Immature natural killer cell (primary cell): ENCODE measurements at places on chromosomes 7 and 10. TPM values are rescaled to one million over a fixed set of nuclear protein-coding genes. Genes with fewer than 3 reads are reported as not detected.

Gene NPFFR1
- not detected for polyA plus RNA-seq

Gene SORBS1
- 0.33 TPM for polyA plus RNA-seq

Gene TTYH3
- polyA plus RNA-seq, result 1.6 TPM

Gene MBL2
- not detected for polyA plus RNA-seq

Gene DNAH11
- not detected for polyA plus RNA-seq

Gene PRSS37
- not detected for polyA plus RNA-seq

- no peaks in the 10 kb centered on the region for H3K36me3 ChIP-seq
- DNase-seq, result no peak
- no peak overlapping the region for H3K4me3 ChIP-seq
- no peaks in the 10 kb centered on the region for H3K4me1 ChIP-seq
- peak overlapping the region; percentile 92 for H3K27ac ChIP-seq
Measured at GRCh38 chr7:155482511-155483183, 24.7 kb downstream of the EN2 start.

DNA sequence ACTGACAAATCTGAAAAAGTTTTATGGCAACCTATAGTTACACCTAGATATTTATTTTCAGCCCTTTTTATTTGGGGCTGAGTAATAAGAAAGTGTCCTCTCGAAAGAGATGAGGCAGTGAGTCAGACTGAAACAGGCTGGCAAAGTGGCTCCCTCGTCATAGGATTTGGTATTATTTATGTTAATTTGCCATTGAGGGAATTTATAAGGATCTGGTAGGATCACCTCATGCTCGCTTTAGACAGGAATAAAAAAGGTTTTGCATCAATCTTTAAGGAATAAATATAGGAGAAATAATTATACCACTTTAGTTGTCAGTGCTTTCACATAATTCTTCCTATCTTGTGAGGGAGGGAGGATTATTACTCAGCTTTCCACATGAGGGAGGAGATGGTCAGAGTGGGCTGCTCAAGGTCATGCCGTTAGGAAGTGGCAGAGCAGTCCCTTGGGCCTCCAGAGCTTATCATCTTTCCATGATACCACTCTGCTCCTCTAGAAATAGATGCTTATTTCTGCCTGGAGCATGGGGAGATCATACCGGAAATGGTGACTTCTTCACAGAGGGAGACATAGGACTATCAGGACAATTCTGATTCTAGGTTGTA lies 356.8 kb downstream of the GPR158 start:
- no peak overlapping the region for H3K4me3 ChIP-seq
- H3K36me3 ChIP-seq, result no peaks in the 10 kb centered on the region
- DNase-seq, result no peak

GRCh38 chr7:155831807-155832524 lies 19.7 kb upstream of the SHH start:
- H3K27me3 ChIP-seq, result peaks cover 5% of the 10 kb centered on the region
- H3K4me1 ChIP-seq, result no peaks in the 10 kb centered on the region
- DNase-seq, result no peak
- H3K27ac ChIP-seq, result no peak overlapping the region
- no peak overlapping the region for H3K4me3 ChIP-seq

- peaks cover 7% of the 10 kb centered on the region for H3K4me1 ChIP-seq
- peaks cover 2% of the 10 kb centered on the region for H3K27me3 ChIP-seq
- no peak overlapping the region for H3K4me3 ChIP-seq
- H3K36me3 ChIP-seq, result no peaks in the 10 kb centered on the region
- no peak overlapping the region for H3K27ac ChIP-seq
Measured at GRCh38 chr7:22885797-22886261, 63.2 kb upstream of the TOMM7 start.

- no peak overlapping the region for H3K27ac ChIP-seq
- no peaks in the 10 kb centered on the region for H3K36me3 ChIP-seq
- H3K27me3 ChIP-seq, result no peaks in the 10 kb centered on the region
- H3K4me3 ChIP-seq, result no peak overlapping the region
- no peak for DNase-seq
Measured at GRCh38 chr10:29377333-29377961, 88.6 kb downstream of the LYZL1 start.

- H3K27me3 ChIP-seq, result peaks cover 4% of the 10 kb centered on the region
- H3K4me3 ChIP-seq, result no peak overlapping the region
- H3K36me3 ChIP-seq, result no peaks in the 10 kb centered on the region
- no peak overlapping the region for H3K27ac ChIP-seq
Measured at GRCh38 chr10:121131426-121132265, 280.5 kb downstream of the WDR11 start.

GRCh38 chr7:88912852-88913251 lies 117.3 kb upstream of the TEX47 start:
- no peak overlapping the region for H3K27ac ChIP-seq
- H3K4me3 ChIP-seq, result no peak overlapping the region
- no peaks in the 10 kb centered on the region for H3K4me1 ChIP-seq
- no peaks in the 10 kb centered on the region for H3K27me3 ChIP-seq
- H3K36me3 ChIP-seq, result no peaks in the 10 kb centered on the region
- DNase-seq, result no peak

DNA sequence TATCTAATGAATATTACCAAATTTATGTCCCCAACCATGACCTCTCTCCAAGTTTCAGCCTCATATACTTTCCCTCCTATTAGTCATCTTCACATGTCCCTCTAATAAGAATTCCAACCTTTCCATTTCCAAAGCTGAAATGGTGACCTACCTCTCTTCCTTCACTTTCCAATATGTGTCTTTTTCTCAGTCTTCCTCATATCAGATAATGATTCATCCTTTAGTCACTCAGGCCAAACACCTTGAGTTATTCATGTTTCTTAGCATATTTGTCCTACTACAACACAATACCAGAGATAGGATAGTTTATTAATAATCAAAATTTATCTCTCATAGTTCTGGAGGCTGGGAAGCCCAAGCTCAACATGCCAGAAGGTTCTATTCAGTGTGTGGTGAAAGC lies 318.5 kb upstream of the ZWINT start:
- no peaks in the 10 kb centered on the region for H3K4me1 ChIP-seq
- no peaks in the 10 kb centered on the region for H3K27me3 ChIP-seq
- H3K36me3 ChIP-seq, result no peaks in the 10 kb centered on the region

- H3K4me3 ChIP-seq, result no peak overlapping the region
- no peak overlapping the region for H3K27ac ChIP-seq
- H3K36me3 ChIP-seq, result no peaks in the 10 kb centered on the region
- H3K27me3 ChIP-seq, result peaks cover 4% of the 10 kb centered on the region
- DNase-seq, result no peak
- H3K4me1 ChIP-seq, result no peaks in the 10 kb centered on the region
Measured at GRCh38 chr7:42485301-42485766, 248.3 kb upstream of the GLI3 start.

- no peak for DNase-seq
- H3K36me3 ChIP-seq, result no peaks in the 10 kb centered on the region
- peaks cover 17% of the 10 kb centered on the region for H3K4me1 ChIP-seq
- peaks cover 1% of the 10 kb centered on the region for H3K27me3 ChIP-seq
Measured at GRCh38 chr7:101843293-101844271, 26.2 kb downstream of the CUX1 start.

DNA sequence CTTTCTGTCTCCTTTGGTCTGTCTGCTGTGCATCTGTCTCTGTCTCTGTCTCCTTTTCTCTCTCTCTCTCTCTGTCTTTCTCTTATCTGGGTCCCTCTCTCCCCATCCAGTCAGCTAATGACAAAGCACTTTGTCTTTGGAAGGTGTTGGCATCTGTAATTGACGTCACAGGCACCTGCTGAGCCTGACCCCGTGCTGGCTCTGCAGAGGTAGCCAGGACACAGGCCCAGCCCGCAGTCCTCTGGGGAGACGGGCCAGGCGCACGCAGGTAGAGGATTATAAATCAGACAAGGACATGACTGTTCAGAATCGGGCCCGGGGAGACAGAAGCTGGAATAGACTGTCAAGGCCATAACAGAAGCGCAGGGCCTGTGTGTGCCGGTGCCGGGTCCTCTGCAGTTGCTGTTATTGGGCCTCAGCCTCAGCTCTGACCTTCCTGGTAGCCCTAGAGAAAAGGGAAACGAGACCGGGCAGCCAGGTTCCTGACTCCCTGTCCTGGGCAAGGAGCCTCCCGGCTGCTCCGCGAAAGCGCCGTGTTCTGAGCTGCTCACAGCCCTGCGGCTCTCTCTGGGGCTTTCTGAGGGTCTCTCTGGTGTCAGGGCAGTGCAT lies 10.7 kb upstream of the PSMG3 start:
- DNase-seq, result no peak
- H3K4me1 ChIP-seq, result peaks cover 5% of the 10 kb centered on the region
- peaks cover 4% of the 10 kb centered on the region for H3K36me3 ChIP-seq
- no peak overlapping the region for H3K27ac ChIP-seq
- no peak overlapping the region for H3K4me3 ChIP-seq

GRCh38 chr10:124143721-124144120 lies 50.3 kb upstream of the CHST15 start:
- no peak for DNase-seq
- no peaks in the 10 kb centered on the region for H3K4me1 ChIP-seq
- H3K36me3 ChIP-seq, result no peaks in the 10 kb centered on the region
- H3K27ac ChIP-seq, result no peak overlapping the region
- no peak overlapping the region for H3K4me3 ChIP-seq

DNA sequence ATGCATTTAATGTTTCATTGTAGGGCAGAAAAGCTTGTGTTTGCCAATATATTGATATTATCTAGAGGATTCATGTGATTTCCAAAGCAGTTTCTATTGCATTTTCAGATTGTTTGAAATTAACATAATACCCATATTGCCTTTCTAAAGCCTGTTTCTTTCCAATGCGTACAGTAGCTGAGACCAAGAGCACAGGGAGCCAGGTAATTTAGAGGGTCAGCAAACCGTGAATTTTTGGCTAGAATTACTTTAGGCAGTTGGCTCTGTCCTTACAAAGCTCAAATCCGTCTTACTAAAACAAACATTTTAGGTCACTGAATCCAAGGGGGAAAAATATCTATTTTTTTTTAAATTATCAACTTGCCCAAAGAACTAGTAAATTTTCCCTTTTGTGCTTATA lies 604.9 kb upstream of the ADARB2 start:
- H3K27ac ChIP-seq, result no peak overlapping the region
- H3K4me1 ChIP-seq, result no peaks in the 10 kb centered on the region
- no peaks in the 10 kb centered on the region for H3K27me3 ChIP-seq
- DNase-seq, result no peak
- no peaks in the 10 kb centered on the region for H3K36me3 ChIP-seq

DNA sequence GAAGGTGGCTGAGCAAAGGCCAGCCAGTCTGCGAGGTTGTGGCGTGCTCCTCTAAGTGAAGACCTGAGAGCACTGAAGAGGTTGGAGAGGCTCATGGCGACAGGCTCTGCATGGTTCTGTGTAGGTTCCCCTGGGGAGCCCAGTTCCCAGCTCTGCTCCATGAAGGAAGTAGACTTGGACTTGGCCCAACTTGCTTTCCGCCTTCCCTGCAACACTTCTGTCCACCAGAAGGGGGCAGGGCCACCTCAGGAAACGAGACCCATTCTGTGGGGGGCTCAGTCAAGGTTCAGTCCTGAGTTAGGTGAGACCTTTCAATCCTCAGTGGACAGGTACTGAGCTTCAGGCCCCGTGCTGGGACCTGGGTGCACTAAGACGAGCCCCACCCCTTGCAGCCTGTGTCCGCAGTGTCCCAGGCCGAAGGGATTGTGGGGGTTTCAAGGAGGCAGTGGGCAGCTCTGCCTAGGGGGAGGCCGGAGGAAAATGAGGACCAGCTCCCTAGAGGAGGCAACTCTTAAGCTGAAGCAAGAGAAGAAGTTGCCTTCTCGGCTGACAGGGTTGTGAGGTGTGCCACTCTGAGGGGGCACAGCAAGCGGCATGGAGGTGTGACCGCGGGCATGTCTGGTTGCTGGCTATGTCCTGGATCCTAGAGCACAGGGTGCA lies 15.0 kb upstream of the PCBD1 start:
- no peaks in the 10 kb centered on the region for H3K4me1 ChIP-seq
- no peak overlapping the region for H3K4me3 ChIP-seq
- H3K27me3 ChIP-seq, result peaks cover 3% of the 10 kb centered on the region
- no peak overlapping the region for H3K27ac ChIP-seq
- DNase-seq, result peak; percentile 11

DNA sequence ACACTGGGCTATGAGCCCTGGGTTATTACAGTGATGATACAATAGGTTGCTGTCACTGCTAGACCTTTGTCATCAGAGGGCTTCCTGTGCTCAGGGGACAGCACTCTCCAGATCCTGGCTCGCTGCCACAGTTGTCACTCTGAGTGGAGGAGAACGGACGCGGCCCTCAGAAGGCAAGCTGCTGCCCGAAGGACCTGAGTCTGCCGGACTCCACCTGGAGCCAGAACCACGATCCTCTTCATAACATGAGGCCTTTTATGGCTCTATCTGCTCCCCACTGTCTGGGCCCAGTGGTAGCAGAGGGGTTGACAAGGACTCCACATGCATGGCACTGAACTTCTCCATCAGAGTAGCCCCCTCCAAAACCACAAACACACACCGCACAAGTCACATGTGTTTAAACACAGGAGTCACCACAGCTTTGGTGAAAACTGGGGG lies 94.7 kb upstream of the EFCAB10 start:
- H3K27ac ChIP-seq, result peak overlapping the region; percentile 87
- no peak overlapping the region for H3K4me3 ChIP-seq
- no peaks in the 10 kb centered on the region for H3K36me3 ChIP-seq
- peak; percentile 66 for DNase-seq
- H3K4me1 ChIP-seq, result peaks cover 48% of the 10 kb centered on the region
- H3K27me3 ChIP-seq, result peaks cover 8% of the 10 kb centered on the region

DNA sequence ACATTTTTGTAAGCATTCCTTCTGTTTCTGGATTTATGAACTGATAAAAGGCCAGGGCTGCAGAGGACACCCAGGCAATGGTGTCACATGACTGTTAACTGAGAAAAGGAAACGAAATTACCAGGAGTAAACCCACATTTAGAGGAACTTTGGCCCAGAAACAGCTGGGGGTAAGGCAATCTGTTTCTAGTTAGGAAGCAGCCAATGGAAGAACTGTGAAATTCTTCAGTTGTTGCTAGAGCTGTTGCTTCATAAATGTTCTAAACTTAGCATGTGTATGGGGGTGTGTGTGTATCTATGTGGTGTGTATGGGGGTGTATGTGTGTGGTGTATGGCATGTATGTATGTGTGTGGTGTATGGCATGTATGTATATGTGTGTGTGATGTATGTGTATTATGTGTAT lies 11.8 kb upstream of the PDCD4 start:
- peaks cover 4% of the 10 kb centered on the region for H3K27me3 ChIP-seq
- H3K27ac ChIP-seq, result peak overlapping the region; percentile 97
- peak overlapping the region; percentile 46 for H3K4me3 ChIP-seq
- H3K4me1 ChIP-seq, result peaks cover 79% of the 10 kb centered on the region
- DNase-seq, result no peak

- H3K27ac ChIP-seq, result no peak overlapping the region
- no peaks in the 10 kb centered on the region for H3K36me3 ChIP-seq
- peaks cover 5% of the 10 kb centered on the region for H3K27me3 ChIP-seq
- DNase-seq, result no peak
Measured at GRCh38 chr7:2824026-2824677, 20.0 kb downstream of the GNA12 start.

DNA sequence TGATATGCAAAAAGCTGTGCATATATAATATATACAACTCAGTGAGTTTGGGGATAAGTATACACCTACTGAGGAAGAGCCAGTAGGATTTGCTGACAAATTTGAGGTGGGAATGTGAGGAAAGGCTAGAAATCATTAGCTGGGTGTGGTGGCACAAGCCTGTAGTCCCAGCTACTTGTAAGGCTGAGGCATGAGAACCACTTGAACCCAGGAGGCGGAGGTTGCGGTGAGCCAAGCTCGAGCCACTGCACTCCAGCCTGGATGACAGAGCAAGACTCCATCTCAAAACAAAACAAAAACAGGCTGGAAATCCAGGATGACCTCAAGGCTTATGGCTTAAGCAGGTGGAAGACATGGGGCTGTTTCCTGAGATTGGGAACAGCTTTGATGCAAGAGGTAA lies 10.6 kb upstream of the PLEKHS1 start:
- peaks cover 4% of the 10 kb centered on the region for H3K27me3 ChIP-seq
- H3K4me1 ChIP-seq, result no peaks in the 10 kb centered on the region
- H3K36me3 ChIP-seq, result peaks cover 9% of the 10 kb centered on the region
- no peak overlapping the region for H3K27ac ChIP-seq

- no peaks in the 10 kb centered on the region for H3K4me1 ChIP-seq
- H3K27me3 ChIP-seq, result no peaks in the 10 kb centered on the region
- H3K27ac ChIP-seq, result no peak overlapping the region
- H3K36me3 ChIP-seq, result no peaks in the 10 kb centered on the region
- H3K4me3 ChIP-seq, result no peak overlapping the region
Measured at GRCh38 chr10:99555371-99555770, 22.6 kb downstream of the NKX2-3 start.
